ENCODE measurements at places on chromosomes 4 and X. TPM values are rescaled to one million over a fixed set of nuclear protein-coding genes. Genes with fewer than 3 reads are reported as not detected.

- H3K27ac ChIP-seq: peak overlapping the region; percentile 95
- no peaks in the 10 kb centered on the region for H3K27me3 ChIP-seq
- H3K4me3 ChIP-seq: peak overlapping the region; percentile 86
- H3K4me1 ChIP-seq: peaks cover 81% of the 10 kb centered on the region
- DNase-seq: no peak
Observed at GRCh38 chr4:110617646-110618580, 5.0 kb downstream of the PITX2 start.

DNA sequence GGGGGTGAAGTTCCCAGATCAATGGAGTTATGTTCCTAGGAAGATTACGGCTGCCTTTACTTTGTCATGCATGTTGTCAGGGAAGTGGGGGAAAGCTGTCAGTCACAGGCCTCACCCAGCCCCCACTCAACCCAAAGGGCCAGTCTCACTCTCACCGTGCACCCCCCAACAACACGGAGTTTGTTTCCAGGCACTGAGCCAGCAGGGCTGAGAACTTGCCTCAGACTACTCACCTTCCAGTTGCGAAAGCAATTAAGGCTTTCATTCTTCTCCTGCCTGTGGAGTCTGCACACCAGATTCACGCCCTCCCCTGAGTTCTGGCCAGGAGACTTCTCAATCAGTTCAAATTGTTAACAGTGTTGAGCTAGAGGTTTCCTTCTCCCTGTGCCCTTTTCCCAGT, 114.3 kb downstream of the SH3BGRL start:
- H3K4me3 ChIP-seq: no peak overlapping the region
- DNase-seq: no peak
- H3K4me1 ChIP-seq: no peaks in the 10 kb centered on the region
- H3K27me3 ChIP-seq: no peaks in the 10 kb centered on the region
- H3K27ac ChIP-seq: no peak overlapping the region

GRCh38 chrX:34659575-34659974, 2.5 kb upstream of the TMEM47 start:
- H3K36me3 ChIP-seq: no peaks in the 10 kb centered on the region
- H3K27ac ChIP-seq: no peak overlapping the region
- H3K27me3 ChIP-seq: peaks cover 41% of the 10 kb centered on the region
- DNase-seq: no peak

GRCh38 chr4:54484383-54484782, 173.4 kb upstream of the KIT start:
- no peaks in the 10 kb centered on the region for H3K4me1 ChIP-seq
- peaks cover 4% of the 10 kb centered on the region for H3K27me3 ChIP-seq
- H3K27ac ChIP-seq: no peak overlapping the region

GLUD2 gene
- total RNA-seq: 1.4 TPM

All from mesothelial cell of epicardium (in vitro differentiated cells).